Activated T-helper 2 cell treated with anti-CD3 and anti-CD28 coated beads, Interferon-gamma antibody, Interleukin-2, Interleukin-4, amounts not matched to agents 10 μg/mL and 5 μg/mL and 100 μg/mL, durations not matched to agents 14 hours and 24 hours and 36 hours (primary cell): ENCODE measurements at places on chromosomes 1 and 21.
A peak's percentile ranks its signal among the peaks of the same experiment; 100 is the strongest.

GRCh38 chr1:236396665-236397043, 2.6 kb downstream of the EDARADD start:
- peaks cover 3% of the 10 kb centered on the region for H3K27me3 ChIP-seq
- no peak for DNase-seq
- H3K4me3 ChIP-seq: peak overlapping the region; percentile 97

DNA sequence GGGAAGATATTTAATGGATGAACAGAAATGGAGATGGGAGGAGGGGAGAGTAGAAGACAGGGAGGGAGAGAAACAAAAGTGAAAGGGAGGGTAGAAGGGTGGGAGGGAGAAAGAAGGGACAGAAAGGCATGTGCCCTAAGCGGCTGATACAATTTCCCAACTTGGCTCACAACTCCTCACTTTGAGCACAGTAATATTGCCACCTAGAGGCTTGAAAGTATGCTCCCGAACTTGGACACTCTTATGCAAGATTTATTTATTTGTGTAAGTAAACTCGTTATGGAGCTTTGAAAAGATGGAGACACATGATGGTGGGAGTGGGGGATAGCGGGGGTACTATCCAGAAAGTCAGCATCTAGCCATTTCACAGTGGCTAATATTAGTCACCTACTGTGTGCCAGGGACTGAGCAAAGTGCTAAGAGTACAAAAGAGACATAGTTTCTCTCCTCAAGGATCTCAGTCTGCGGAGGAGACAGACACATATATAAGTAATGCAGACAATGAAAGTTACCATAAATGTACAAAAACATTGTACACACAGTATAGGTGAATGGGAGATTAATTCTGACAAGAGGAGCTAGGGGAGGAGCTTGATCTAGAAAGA, 189.7 kb downstream of the SEC16B start:
- DNase-seq: no peak
- no peaks in the 10 kb centered on the region for H3K4me1 ChIP-seq
- H3K4me3 ChIP-seq: no peak overlapping the region
- H3K27me3 ChIP-seq: no peaks in the 10 kb centered on the region

- peaks cover 86% of the 10 kb centered on the region for H3K36me3 ChIP-seq
- peak; percentile 57 for DNase-seq
- no peak overlapping the region for H3K4me3 ChIP-seq
- no peaks in the 10 kb centered on the region for H3K27me3 ChIP-seq
- peaks cover 30% of the 10 kb centered on the region for H3K4me1 ChIP-seq
Observed at GRCh38 chr1:9721606-9722377, 70.3 kb downstream of the PIK3CD start.

DNA sequence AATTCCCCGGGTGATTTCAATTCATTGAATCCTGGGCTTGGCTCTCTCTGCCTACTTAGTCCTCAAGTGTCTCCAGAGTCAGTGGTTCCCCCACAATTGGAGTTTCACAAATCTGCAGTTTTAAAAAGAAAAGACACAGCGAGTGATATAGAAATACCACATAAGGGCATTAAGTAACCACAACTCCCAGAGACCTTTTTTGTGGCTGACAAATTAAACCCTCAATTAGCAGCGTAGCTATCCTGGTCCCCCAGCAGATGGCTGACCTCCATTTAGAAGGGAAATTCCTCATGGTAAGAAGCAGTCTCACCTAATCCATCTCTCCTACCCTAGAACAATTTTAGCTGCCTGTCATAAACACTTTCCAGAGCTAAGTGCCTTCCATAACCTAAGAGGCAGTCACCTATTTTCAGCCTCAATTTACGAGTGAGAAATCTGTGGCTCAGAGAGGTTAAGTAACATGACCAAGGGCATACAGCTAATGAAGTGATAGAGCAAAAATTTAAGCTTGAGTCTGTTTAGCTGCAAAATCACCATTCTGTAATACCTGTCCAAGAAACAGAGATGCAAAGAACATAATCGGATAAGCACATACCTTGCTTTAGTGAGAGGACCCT, 56.0 kb upstream of the NBPF3 start:
- H3K27me3 ChIP-seq: peaks cover 14% of the 10 kb centered on the region
- H3K4me3 ChIP-seq: no peak overlapping the region
- no peak overlapping the region for H3K27ac ChIP-seq
- no peak for DNase-seq
- H3K4me1 ChIP-seq: peaks cover 9% of the 10 kb centered on the region

DNA sequence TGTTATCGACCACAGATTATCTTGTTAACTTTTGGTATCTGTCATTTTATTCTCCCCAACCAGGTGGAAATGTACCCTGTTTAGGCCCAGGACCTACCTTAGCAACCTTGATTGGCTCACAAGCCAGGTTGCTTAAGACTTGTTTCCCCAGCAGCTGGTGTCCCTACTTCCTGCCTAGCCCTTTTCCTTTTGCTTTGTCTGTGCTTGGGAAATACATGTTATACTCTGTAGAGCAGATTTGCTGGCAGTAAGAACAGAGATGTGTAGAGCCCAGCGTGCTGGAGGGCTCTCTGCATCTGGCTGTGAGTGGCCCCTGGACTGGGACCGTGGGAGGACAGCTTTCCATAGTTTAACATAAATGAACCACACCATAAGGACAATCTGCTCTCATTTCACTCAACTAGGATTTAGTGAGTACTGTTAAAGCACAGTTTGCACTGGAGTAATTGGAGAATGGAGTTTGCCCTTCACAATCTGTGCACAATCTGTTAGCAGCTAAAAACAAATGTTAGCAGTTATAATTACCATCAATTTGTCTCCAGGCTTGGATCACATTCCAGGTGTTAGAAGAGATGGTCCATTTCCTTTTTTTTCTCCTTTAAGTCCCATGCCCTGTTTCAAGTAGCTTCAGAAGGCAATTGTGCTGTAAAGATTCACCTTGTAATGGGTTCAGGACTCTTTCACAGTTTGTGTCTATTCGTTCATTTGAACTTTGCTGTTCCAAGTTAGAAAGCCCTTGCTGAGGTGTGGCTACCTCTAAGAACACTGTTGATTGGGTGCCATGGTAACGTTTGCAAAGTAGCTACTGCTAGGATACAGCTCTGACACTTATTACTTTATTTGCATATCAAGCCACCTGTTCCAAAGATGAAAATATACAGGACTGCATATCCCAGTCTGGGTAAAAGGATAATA, at the start of gene APOBEC4:
TSS of gene APOBEC4 (minus strand) at position 770 of the 915 bp plus-strand sequence. CDS start 4,535 bp downstream, outside the sequence.
- peak within 1 kb of the TSS; percentile 77 for H3K27ac ChIP-seq
- peaks cover 38% of the 10 kb centered on the region for H3K4me1 ChIP-seq
- H3K27me3 ChIP-seq: no peaks in the 10 kb centered on the region
- no peak for DNase-seq
- H3K4me3 ChIP-seq: no peak within 1 kb of the TSS

- H3K4me1 ChIP-seq: peaks cover 5% of the 10 kb centered on the region
- H3K27ac ChIP-seq: no peak within 1 kb of the TSS
- H3K27me3 ChIP-seq: peaks cover 50% of the 10 kb centered on the region
- H3K4me3 ChIP-seq: peak within 1 kb of the TSS; percentile 62
Observed at GRCh38 chr1:26959722-26960624, at the start of gene KDF1. Gene KDF1, minus strand, starts transcription at chr1:26960468. Its CDS starts 8,088 bp downstream, at chr1:26952380.

DNA sequence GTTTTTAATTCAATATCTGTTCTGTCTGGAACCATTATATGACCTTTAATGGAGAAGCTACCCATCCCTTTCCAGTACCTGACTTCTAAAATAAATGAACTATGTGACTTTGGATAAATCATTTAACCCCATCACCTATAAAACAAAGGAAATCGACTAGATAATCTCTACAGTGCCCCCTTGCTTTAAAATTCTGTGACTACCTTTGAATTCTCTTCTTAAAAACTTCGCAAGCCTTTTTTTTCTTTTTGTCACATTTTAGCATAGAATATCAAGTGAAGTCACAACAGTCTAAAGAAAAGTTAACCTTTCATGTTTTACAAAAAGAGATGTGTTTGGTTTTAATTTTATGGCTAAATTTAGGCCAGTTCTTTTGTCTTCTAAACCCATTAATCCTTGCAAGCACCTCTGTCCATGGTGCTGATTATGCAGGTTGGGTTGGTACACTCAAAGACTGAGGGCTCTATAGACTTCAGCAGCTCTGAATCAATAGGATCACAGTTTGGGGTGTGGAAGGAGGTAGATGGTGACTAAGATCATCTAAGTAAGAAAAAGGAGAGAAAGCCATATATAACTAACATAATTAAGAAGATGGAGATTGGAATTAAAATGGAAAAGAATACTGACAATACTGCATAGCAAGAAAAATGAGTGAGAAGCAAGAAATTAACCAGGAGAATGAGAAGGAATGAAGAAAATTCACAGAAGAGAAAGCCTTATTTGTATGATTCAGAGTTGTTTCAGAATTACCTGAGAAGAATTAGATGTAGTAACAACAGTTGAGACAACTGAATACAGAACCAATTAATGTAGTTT, 59.2 kb downstream of the TBX15 start:
- H3K27ac ChIP-seq: no peak overlapping the region
- H3K4me1 ChIP-seq: no peaks in the 10 kb centered on the region
- H3K36me3 ChIP-seq: no peaks in the 10 kb centered on the region
- DNase-seq: no peak

DNA sequence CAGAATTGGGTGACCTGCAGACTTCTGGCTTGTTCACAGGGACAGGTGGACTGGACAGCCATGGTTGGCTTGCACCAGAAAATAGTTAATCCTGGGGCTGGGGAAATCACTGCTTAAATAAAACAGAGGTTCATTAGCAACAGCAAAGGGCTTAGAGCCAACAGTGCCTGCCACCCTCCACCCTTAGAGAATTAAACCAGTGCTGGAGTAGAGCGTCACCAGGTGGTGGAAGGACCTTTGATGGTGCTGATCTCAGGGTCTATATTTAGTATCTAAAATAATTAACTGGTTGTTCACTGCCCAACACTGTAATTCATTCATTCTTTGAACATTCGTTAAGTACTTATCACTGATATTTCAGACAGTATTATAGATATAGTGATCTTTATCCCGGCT, 34.7 kb upstream of the PDE9A start:
- H3K4me1 ChIP-seq: no peaks in the 10 kb centered on the region
- no peaks in the 10 kb centered on the region for H3K36me3 ChIP-seq
- no peak overlapping the region for H3K27ac ChIP-seq
- no peak overlapping the region for H3K4me3 ChIP-seq

DNA sequence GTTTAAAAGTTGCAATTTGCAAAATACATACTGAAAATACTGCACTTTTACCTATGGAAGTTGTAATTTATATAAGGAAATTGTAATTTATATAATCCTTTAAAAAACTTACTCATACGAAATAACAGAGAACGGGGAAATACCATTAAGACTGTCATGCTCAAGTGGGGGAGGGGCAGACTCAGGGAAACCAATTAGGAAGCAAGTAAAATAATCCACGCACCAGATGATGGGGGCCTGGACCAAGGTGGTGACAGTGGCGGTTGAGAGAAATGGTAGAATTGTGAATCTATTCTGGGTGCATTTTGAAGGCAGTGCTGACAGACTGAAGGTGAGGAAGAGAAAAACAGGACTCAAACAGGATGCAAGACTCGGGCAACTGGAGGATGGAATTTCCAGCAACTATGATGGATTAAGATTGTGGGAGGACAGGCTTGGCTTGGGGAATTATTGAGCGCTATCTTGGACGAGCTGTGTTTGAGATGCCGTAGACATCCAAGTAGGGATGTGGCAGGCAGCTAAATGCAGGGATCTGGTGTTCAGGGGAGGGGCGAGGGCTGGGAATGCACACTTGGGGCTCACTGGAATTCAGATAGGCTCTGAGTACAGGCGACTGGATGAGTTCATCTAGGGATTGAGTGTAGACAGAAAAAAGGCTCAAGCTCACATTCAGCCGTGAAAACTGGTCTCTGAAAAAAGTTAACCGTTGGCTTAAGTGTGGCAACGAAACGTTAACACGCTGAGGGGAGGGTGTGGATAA, 977 bp downstream of the LCA5L start:
- peaks cover 40% of the 10 kb centered on the region for H3K27me3 ChIP-seq
- peaks cover 12% of the 10 kb centered on the region for H3K4me1 ChIP-seq
- peak overlapping the region; percentile 89 for H3K4me3 ChIP-seq
- H3K36me3 ChIP-seq: no peaks in the 10 kb centered on the region

- peak overlapping the region; percentile 90 for H3K4me3 ChIP-seq
- peaks cover 29% of the 10 kb centered on the region for H3K4me1 ChIP-seq
- peak overlapping the region; percentile 79 for H3K27ac ChIP-seq
- H3K27me3 ChIP-seq: no peaks in the 10 kb centered on the region
- peaks cover 16% of the 10 kb centered on the region for H3K36me3 ChIP-seq
Observed at GRCh38 chr1:26110731-26111529, 694 bp upstream of the PDIK1L start.

GRCh38 chr1:118945489-118945888, 42.7 kb downstream of the TBX15 start:
- no peaks in the 10 kb centered on the region for H3K4me1 ChIP-seq
- H3K27me3 ChIP-seq: no peaks in the 10 kb centered on the region
- H3K4me3 ChIP-seq: no peak overlapping the region
- no peak overlapping the region for H3K27ac ChIP-seq
- no peaks in the 10 kb centered on the region for H3K36me3 ChIP-seq

DNA sequence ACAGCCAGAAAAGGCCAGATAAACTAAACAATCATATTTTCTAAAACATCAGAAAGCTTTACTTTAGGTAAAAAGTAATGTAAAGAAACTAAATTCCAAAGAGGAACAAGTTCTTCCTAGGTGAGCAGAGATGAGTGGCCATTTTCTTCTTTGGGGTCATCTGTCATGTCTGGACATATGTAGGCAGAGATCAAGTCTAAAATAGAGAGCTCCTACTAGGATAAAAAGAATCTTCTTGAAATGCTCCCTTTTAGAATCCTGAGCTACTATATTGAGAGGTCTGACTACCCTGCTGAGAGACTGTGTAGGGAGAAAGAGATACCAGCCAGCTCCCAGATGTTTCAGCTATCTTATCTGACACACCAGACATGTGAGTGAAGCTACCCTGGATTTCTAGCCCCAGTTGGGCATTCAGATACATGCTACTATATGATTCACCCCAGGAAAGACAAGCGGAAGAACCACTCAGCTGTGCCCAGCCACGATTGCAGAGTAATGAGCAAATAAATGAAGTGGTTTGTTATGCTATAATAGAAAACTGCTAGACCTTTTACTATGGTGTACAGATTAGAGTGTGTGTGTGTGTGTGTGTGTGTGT, 80.1 kb downstream of the TTLL7 start:
- no peak overlapping the region for H3K27ac ChIP-seq
- no peaks in the 10 kb centered on the region for H3K4me1 ChIP-seq
- no peak for DNase-seq

- peak overlapping the region; percentile 63 for H3K27ac ChIP-seq
- H3K4me3 ChIP-seq: no peak overlapping the region
- H3K27me3 ChIP-seq: no peaks in the 10 kb centered on the region
- peaks cover 10% of the 10 kb centered on the region for H3K4me1 ChIP-seq
- peak; percentile 75 for DNase-seq
- H3K36me3 ChIP-seq: peaks cover 46% of the 10 kb centered on the region
Observed at GRCh38 chr21:43975469-43976098, 36.5 kb upstream of the TRAPPC10 start.

DNA sequence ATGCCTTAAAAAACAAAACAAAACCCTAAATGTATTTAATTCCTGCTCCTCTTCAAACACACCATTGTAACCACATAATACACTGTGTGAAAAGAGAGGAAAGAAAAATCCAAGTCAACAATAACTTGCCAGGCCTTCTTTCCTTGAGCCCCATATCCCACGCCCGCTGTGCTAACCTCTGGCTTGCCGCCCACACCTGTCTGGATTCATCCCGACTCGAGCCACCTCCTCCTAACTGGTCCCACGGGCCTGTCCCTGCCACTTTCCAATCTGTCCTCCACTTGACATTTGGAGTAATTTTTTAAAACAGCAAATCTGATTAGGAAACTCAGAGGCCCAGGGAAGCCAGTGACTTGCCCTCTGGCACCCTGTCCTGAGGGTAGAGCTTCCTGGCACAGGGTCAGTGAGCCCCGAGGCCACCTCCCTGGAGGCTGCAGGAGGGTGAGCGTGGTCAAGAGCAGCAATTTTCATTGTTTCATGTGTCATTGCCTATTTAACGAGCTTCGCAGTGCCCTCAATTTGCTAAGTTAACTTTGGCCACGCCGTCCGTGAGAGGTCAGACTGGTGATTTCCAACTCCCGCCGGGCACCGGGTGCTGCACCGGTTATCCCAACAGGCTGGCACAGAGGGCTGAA, 54.1 kb downstream of the B3GALT5 start:
- no peak overlapping the region for H3K27ac ChIP-seq
- H3K4me1 ChIP-seq: no peaks in the 10 kb centered on the region
- H3K27me3 ChIP-seq: no peaks in the 10 kb centered on the region
- no peak overlapping the region for H3K4me3 ChIP-seq
- DNase-seq: no peak
